ENCODE measurements at places on chromosomes 7 and 10.
A peak's percentile ranks its signal among the peaks of the same experiment; 100 is the strongest.

GRCh38 chr7:128357217-128357613 is 4.3 kb downstream of the PRRT4 start:
- DNase-seq: no peak

DNA sequence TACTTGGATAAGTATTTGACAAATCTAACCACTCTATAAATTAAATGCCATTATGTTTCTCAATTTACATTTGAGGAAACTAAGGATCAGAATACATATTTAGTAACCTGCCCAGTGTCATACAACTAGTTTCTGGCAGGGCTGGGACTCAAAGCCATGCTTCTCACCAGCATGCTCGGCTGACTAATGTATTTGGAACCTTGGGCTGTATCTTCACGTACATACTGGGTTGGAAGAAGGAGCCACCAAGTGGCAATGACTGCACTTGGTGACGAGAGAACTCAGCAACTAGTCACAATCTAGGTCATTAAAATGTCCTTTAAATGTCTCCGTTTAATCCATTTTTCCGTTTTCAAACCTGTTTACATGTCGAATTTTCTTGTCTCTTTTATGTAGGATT is 42.9 kb downstream of the CHRM2 start:
- no peak for DNase-seq

DNA sequence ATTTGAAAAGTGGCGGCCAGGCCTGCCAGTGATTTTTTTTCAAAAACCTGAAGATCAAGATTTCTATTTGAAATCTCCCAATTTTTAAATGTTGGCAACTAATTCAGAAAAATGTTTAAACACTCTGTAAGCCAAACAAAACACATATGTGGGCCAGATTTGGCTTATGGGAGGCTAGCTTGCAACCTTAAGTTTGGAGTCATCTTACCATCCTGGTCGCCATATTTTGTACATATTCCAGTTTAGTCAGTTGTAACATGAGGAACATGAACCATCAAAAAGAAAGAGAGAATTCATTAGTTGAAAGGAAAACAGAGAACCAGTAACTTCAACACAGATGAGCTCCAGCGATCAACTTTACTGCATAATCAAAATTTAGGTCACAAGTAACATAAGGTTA is 115.4 kb downstream of the TMEM26 start:
- DNase-seq: no peak

DNA sequence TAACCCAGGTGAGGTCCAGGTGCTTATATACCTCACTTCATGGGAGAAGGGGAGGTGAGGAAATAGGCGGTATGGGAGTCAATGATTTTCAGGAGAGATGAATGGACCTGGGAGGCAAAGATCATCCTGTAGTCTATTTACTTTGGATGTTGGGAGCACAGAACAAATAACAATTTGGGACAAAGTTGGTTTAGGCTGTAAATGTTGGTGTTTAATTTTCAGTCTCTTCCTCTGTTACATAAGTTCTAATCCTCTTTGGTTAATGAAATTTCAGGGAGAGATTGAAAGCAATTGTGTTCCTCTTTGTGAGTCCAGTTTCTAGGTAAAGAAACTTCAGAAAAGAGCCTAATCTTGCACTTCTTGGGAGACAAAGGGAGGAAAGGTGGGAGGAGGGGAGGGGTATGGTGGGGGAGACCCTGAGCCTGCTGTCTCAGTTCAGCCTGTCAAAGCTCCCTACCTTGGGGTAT is 46.9 kb downstream of the AKR1C4 start:
- DNase-seq: no peak

DNA sequence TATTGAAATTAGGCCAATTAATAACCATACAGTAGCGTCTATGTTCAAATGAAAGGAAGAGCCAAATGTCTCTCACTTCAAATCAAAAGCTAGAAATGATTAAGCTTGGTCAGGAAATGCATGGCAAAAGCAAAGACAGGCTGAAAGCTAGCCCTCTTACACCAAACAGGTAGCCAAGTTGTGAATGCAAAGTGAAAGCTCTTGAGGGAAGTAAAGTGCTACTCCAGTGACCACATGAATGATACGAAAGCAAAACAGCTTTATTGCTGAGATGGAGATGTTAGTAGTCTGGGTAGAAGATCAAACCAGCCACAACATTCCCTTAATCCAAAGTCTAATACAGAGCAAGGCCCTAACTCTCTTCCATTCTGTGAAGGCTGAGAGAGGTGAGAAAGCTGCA is 123.8 kb downstream of the TEX36 start:
- DNase-seq: no peak

DNA sequence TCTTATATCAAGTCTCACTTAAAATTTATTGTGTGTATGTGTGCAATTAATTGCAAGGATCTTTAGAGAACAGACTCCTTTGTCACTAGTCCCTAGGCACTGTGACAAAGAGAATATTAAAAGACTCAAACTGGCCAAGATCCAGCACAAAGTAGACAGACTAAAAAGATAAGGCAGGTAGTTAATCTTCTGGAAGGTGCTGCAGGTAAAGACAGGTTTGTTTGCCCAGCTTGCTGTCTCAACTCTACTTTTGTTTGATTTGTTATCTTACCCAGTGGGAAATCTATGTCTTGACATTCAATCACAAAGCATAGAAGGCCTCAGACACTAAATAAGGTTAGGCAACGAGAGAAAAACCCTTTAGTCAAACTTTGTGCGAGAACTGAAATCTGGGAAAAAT is 807.9 kb upstream of the LRRN3 start:
- no peak for DNase-seq

- DNase-seq: no peak
Measured at GRCh38 chr7:1124164-1124563, 35.8 kb downstream of the ZFAND2A start.

- no peak for DNase-seq
Measured at GRCh38 chr7:144606261-144606660, 202.8 kb upstream of the NOBOX start.

GRCh38 chr10:17712717-17713471 is 39.1 kb upstream of the TMEM236 start:
- DNase-seq: no peak

GRCh38 chr10:133087679-133088178 is at the start of gene ADGRA1:
TSS of gene ADGRA1 (plus strand) at chr10:133087924. CDS start at chr10:133088910, 986 bp downstream.
- no peak for DNase-seq

- no peak for DNase-seq
Measured at GRCh38 chr10:62934258-62934657, 118.1 kb upstream of the EGR2 start.

GRCh38 chr10:110610308-110610774 is 33.8 kb upstream of the RBM20 start:
- DNase-seq: peak; percentile 47

GRCh38 chr10:70191972-70192305 is 21.6 kb upstream of the SAR1A start:
- no peak for DNase-seq

DNA sequence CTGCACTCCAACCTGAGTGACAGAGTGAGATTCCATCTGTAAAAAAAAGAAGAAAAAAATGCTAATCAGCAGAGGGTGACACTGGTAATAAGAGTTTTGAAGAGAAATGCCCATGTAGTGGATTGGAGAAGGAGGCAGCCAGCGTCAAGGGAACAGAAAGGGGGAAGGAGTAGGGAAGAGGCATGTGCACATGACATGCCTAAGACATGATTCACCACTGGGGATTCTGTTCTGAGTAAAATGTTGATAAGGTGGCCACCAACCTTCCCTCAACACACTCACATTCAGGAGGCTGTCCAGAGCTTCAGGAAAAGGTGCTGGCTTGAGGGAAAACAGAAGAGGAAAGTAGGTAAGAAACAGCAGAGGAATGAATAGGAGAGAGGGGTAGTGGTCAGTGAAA is 39.9 kb downstream of the AKR1D1 start:
- no peak for DNase-seq

- DNase-seq: no peak
Measured at GRCh38 chr7:35533902-35534301, 161.0 kb downstream of the HERPUD2 start.

- DNase-seq: peak; percentile 15
Measured at GRCh38 chr10:119602241-119603095, 5.7 kb upstream of the TIAL1 start.

- DNase-seq: no peak
Measured at GRCh38 chr7:31688996-31689395, 2.0 kb downstream of the PPP1R17 start.

DNA sequence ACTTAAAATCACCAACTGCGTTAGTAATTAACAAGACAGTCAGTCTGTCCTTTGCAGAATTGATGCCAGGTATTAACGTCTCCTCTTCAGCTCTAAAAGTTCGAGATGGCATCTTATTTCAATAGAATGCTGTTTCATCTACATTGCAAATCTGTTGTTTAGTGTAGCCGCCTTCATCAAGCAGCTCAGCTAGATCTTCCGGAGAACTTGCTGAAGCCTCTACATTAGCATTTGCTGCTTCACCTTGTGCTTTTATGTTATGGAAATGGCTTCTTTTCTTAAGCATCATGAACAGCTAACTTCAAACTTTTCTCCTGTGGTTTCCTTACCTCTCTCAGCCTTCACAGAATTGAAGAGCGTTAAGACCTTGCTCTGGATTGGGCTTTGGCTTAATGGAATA is 95.5 kb upstream of the FAM20C start:
- no peak for DNase-seq

- DNase-seq: no peak
Measured at GRCh38 chr10:63376560-63377304, 89.0 kb downstream of the JMJD1C start.

DNA sequence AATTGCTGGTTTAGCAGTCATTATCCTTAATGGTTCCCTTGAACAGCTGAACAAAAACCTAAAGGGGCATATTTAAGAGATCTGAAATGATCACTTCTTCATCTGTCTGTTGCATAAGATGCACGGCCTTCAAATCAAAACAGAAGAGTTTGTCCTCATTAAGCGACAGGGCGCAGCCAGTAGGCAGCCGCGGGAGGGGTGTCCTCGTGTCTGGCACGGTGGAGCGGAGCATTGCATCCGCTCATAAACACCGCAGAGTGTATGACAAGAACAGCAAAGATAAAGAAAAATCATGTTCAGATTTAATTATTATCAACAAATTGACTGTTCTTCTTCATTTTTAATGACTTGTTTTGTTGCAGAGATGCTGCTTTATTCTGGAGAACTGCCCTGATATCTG is 255.6 kb upstream of the ADARB2 start:
- no peak for DNase-seq

All from activated CD4-positive, alpha-beta T cell treated with anti-CD3 and anti-CD28 coated beads for 24 hours (primary cell).